SIG-M5 (cell line): ENCODE measurements at places on chromosomes 3 and 15.

GRCh38 chr3:46087871-46088270, 60.6 kb upstream of the XCR1 start:
- DNase-seq, result no peak

DNA sequence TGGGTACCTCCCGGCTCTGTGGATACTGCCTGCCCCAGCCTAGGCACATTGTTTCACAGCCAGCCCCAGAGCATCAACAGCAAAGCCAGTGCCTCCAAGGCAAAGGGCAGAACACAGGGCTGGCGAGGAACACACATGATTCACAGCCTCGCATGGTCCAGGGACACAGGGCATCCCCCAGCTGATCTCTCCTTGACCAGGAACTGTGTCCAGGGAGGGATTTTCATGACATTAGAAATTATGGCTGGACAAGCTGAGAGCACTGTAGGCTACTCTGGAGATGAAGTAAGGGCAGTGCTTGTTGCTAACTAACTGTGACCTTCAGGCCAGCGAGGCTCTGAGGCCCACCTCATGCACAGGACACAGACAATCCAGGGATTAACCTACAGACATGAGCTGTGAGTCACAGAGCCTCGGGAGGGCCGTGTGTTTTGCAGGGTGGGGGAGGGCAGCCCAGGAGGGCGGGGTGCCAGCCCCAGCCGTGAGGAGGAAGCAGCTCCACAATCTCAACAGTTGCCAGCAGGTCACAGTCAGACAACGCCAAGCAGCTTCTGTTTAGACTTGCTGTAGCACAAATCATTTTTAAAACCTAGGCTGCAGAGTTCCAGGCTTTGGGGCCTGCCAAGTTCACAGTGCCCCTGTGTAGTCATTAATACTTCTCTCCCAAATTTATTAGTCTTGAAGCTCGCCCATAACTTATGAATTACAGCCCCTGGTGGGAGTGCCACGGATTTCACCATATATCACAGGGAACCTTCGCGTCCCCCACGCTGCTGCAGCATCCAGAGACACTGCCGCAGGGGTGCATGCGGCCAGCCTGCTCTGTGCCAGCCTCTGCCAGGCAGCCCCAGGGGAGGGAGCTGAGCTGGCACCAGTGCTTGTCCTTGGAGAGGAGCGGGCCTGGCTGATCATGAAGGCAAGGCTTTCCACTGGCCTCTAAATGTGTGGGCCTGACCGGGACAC, 114.7 kb downstream of the ETFA start:
- DNase-seq, result no peak

DNA sequence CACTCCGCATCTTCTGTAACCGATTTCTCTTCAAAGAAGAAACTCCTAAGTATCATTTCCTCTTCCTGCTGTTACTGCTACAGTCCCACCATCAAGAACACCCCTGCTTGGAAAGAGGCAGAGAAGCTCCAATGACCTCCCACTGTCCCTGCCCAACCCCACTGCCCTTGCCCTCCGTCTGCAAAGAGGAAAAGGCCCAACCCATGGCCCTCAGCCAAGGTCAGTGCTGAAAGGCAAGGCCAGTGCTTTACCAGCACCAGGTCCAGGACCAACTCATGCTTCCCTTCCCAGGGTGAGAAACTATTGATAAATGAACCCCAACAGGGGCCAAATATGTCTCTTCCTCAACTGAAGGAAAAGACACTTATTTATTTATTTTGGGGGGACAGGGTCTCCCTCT, 22.5 kb downstream of the FAM240A start:
- no peak for DNase-seq

DNA sequence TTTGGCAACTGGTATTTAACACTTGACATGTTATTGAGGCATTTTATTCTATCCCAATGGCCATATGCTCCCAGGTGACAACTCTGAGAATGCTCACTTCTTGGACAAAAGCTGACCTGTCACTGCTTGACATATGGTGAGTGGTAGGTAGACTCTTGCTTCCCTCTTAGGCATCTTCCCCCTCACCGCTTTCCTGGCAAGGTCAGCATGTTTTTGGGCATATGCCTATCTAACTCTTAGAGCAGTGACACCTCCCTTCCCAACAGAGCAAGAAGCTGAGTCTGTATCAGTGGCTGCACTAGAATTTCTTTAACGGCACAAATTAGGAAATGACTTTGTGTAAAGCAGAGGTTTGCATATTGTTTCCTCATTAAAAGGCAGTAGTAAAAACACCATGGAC, 300.7 kb downstream of the OXSM start:
- no peak for DNase-seq

GRCh38 chr3:52743152-52743551, 27.6 kb downstream of the NEK4 start:
- DNase-seq, result no peak

- no peak for DNase-seq
Measured at GRCh38 chr15:94416820-94417219, 185.5 kb downstream of the MCTP2 start.

DNA sequence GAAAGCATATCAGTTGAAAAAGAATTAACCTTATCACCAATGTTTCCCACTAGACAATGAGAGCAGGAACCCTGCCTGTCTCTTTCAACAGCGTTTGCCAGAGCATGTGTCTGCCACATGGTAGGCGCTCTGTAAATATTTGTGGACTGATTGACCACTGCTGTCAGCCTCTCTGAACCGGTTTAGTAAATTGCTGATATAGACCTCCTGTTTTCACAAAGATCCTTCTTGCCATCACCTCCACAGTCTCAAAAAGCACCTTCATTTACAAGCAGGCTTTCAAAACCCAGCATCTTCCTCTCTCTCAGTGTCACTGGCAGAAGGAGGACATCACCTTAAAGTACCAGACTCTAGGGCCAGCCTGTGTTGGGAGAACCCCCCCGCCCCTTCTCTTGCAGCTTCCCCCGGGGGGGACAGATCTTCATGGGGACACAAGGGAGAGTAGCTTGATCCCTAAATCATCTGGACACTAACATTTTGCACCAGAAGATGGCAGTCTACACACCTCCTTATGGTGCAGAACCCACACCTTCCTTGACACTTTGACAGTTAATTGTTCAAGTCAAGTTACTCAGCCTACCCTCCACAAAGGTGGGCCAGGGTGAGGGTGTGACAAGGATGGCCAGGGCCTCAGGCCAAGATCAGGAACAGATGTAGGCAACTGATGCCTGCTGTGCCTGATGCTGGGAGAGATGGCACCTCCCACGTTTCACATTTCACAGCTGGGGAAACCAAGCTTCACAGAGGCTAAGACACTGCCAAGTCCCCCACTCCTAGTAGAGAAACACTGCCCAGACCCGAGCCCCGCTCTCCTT, 37.8 kb upstream of the USP3 start:
- DNase-seq, result no peak

- DNase-seq, result no peak
Measured at GRCh38 chr3:24709956-24710355, 215.3 kb upstream of the THRB start.

DNA sequence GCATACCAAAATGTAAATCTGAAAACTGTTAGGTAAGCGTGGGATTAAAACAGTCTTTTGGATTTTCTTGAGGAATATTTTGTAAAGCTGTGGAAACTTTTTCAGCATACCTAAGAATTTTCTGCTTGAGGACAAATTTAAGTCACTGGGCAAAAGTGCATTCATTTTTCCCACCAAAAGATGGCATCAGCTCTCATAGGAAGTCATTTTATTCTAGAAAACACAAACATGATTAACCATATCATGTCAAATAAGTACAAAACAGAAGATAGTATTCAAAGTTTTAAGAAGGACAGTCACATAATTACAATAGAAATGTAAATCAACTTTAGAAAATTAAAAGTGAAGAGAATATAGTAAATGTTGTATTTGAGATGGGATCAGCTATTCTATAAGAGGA, 63.5 kb downstream of the SLC49A4 start:
- DNase-seq, result no peak

GRCh38 chr3:156150434-156151066, 30.2 kb downstream of the KCNAB1 start:
- no peak for DNase-seq

- no peak for DNase-seq
Measured at GRCh38 chr3:161602918-161603317, 106.3 kb downstream of the OTOL1 start.

- DNase-seq, result no peak
Measured at GRCh38 chr15:91946581-91947292, 93.2 kb downstream of the SLCO3A1 start.

DNA sequence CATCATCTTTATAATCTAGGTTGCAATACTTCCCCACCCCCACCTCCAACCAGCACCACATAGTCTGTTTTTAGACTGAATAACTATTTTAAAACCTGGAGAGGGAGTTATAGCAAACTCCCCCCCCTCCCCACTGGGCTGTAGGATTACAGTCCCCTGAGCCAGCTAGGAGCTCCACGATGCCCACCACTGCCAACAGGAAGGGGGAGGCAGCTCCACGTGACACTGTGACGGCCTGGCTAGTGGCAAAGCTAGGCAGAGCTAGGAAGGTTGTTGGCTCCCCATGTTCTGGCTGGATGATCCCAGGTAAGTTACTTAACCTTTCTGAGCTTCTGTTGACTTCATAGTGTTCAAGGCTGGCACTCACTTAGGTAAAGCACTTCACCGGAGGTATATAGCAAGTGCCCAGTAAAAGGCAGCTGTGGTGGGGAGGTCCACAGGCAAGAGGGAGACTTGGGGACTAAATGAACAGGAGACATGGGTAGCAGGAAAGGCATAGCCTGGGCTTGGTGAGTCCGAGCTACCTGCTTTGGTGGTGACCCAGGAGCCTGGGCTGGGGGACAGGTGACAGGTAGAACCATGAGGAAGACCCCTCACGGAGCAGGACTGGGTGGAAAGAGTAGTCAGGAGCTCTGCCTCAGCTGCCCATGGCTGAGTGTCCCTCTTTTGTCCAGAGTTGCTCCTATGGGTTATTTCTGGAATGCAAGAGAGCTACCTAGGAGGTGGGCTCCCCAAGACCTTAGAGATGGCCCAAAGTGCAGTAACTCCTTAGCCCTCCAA, 4.0 kb upstream of the TBC1D21 start:
- no peak for DNase-seq

GRCh38 chr3:7999384-7999783, 502.2 kb upstream of the LMCD1 start:
- DNase-seq, result no peak

DNA sequence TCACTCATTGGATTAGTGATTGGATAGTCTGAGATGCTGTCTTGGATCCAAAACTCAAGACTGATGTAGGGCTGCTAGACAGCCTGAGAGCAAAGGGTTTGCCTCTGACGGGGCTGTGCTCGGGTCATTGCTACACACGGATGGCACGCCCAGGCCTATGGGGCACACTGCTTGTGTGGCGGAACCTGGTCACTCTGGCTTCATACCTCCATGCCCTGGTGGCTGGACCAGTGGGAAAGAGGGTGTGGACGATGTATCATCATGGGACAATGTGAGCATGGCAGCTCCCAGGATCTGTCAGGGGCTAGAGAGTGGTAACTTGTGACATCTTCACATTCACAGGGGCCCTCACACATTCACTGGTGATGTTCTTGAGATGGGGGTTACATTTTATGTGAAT, 18.1 kb upstream of the CCDC174 start:
- DNase-seq, result no peak

GRCh38 chr15:43229977-43230376, 9.2 kb upstream of the EPB42 start:
- no peak for DNase-seq

GRCh38 chr3:43238801-43239200, 47.5 kb upstream of the SNRK start:
- no peak for DNase-seq

DNA sequence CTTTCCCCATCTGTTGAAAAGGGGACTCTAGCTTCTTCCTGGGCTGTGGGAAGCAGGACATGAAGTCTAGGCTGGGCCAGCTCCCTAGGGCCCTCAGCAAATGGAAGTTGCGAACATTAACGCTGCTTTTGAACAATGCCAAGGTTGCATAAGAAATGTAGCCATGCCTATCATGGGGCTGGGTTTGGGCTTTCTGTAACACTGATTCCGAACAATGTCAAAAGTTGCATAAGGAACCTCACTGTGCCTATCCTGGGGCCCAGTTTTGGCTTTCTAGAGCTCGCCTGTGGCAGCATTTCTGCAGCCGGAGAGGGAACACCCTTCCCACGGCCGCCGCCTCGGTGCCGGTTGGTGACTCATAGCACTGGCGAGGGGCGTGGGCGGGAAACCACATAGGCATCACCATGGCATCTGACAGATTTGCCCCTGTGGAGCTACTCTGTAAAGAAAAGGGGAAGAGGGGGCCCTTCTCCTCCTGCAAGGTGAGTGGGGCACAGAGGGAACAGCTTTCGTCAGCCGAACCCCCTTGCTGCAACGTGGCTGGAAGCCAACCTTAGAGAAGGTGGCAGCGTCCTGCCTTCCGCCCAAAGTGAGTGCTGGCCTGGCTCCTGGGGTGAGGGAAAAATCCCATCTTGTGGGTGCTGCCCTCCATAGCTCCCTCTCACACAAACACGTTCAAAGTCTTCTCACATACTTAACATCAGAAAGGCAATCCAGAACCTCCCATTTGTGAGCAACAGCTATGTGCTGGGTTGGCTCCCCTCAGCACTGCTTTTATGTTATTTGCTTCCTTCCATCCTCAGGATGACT, 46.6 kb upstream of the ATP2B2 start:
- peak; percentile 52 for DNase-seq

DNA sequence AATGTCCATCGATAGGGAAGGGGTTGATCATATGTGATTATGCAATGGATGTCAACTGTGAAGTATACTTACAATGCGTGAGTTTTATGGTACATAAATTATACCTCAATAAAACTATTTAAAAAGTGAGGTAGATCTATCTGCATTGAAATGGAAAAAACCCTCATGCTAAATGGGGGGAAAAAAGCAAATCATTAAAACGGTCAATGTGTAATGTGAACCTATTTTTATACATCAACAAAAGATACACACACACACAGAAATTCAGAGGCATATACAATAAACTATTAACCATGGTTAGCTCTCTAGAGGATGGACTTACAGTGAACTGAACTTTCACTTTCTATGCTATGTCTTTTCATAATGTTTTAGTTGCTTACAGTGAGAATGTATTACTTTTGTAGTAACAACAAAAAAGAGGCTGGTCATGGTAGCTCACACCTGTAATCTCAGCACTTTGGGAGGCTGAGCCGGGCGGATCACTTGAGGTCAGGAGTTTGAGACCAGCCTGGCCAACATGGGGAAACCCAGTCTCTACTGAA, 23.1 kb downstream of the STIMATE start:
- no peak for DNase-seq

- DNase-seq, result no peak
Measured at GRCh38 chr3:2452249-2452648, 353.6 kb downstream of the CNTN4 start.
